ENCODE measurements at places on chromosomes 5 and 9.

DNA sequence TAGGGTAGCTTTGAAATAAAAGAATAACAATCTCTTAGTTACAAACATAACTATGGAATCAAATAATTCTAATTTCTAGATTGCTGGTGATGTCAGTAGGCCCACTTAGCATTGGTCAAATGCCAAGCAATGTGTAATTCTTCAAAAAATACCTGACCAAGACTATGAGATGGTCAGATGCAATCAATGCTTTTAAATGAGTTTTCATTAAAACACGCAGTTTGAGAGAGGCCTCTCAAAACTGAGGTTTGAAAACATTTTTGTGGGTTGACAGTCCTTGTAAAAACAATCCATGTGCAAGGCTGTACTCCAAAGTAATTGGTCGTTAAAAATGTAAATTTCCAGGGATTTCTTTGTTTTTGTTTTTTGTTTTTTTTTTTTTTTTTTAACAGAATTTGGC lies 1.2 kb upstream of the RLN2 start:
- DNase-seq: no peak

- DNase-seq: no peak
These were observed 8.4 kb upstream of the JMY start for GRCh38 chr5:79227484-79228025.

DNA sequence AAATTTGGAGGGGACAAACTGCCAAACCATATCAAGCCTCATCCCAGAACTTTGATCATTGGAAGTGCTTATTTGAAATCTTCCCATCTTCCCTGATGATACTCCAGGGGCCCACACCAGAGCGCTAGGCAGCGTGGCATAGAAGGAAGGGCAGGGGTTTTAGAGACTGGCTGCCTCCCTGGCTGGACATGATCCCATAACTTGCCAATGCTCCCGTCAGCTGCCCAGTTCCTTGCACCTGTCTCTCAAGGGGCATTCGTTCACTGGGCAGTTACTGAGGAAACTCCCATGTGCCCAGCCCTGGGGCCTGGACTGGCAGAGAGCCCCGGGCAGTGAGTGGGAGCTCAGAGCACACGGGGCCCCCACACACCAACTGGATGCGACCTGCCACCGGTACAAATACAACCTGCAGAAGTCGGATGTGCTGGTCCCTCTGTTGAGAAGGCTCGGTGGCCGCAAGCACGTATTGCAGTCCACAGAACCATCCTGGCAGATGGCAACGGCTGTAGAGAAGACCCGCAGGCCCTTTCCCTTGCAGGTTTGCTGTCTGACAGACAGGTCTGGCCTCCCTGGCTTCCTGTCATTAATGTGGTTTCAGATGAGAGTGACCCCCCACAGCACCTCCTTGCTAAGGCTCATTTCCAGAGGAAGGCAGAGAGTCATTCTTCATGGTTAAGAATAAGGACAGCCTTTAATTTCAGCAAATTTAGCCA lies 122.4 kb downstream of the MVB12B start:
- DNase-seq: no peak

GRCh38 chr9:113187929-113188595 lies 33.0 kb downstream of the FKBP15 start:
- DNase-seq: peak; percentile 53

DNA sequence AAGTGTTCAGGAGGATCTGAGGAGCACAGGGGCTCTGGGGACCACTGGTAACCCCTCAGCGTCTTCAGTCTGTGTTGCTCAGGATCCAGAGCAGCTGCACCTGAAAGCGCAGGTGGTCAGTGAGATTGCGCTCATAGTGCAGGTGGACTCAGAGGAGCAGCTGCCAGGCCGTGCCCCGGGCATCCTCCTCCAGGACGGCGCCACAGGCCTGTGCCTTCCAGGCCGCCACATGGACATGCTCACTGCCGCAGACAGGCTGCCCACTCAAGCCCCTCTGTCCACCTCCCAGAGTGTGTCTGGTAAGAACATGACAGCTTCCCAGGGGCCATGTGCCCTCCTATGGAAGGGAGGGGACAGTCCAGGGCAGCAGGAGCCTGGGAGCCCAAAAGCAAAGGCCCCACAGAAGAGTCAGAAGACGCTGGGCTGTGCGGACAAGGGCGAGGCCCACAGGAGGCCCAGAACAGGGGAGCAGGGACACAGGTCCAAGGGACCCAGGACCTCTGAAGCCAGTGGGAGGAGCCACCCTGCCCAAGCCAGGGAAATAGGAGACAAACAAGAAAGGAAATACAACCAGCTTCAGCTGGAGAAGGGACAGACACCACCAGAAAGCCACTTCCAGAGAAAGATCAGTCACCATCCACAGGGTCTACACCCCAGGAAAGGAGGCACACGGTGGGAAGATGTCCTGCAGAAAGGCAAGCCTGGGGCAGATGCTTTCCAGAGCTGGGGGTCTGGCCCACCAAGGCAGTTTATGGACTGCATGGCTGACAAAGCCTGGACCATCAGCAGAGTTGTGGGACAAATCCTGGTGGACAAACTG lies 5.2 kb downstream of the SPATA31E1 start:
- DNase-seq: no peak

- DNase-seq: no peak
These were observed 10.4 kb downstream of the TMOD1 start for GRCh38 chr9:97511655-97512427.

GRCh38 chr5:8050616-8051175 lies 181.7 kb downstream of the MTRR start:
- DNase-seq: no peak

- no peak for DNase-seq
These were observed 24.5 kb upstream of the NRARP start for GRCh38 chr9:137326445-137327065.

DNA sequence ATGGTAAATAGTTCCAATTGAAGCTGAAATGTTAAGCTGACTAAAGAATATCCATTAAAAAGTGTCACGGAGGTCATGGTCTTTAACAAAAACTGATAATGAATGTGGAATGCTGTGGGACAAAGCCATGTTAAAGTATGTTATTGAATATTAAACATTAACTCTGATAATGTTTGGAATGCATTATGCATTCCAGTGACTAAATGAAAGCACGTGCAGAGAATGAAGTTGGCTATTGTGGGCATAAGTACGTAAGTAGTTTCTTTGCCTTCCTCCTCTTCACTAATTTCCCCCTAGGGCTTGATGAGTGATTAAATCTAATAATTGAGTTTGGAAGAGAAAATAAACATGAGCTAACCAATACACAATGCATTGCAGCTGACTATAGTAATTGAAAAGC lies 640.4 kb upstream of the CDH10 start:
- DNase-seq: no peak

GRCh38 chr9:6680797-6681146 lies 35.2 kb upstream of the GLDC start:
- DNase-seq: no peak

- peak; percentile 64 for DNase-seq
These were observed 563.2 kb downstream of the NR2F1-AS1 start for GRCh38 chr5:93017849-93018248.

- DNase-seq: no peak
These were observed 267.7 kb upstream of the GAS1 start for GRCh38 chr9:87214991-87215390.

DNA sequence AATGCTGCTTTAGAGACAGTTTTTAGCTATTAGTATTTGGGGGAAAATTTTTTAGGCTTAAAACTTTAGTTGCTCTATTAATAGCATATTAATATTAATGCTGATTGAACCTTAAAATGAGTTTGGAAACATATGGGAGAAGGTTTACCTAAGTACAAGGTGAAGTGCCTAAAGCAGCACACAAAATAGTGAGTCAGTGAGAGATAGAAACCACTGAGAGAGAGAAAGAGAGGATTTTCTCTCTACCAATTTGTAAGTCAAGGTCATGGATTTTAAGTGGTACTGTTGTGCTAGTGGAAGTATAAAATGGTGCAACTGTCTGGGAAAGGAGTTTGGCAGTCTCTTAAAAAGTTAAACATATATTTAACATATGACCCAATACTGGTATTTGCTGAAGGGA lies 64.9 kb downstream of the MARCHF3 start:
- DNase-seq: no peak

GRCh38 chr5:118440496-118440895 lies 547.9 kb downstream of the DTWD2 start:
- DNase-seq: no peak

Measured in fibroblast of skin of left quadriceps (primary cell).